ENCODE measurements at places on chromosomes 12 and 14.
A peak's percentile ranks its signal among the peaks of the same experiment; 100 is the strongest.

GRCh38 chr12:100967189-100967588, 172.6 kb downstream of the ANO4 start:
- DNase-seq, result no peak

- peak; percentile 6 for DNase-seq
Measured at GRCh38 chr12:104520242-104520900, 63.6 kb downstream of the CHST11 start.

DNA sequence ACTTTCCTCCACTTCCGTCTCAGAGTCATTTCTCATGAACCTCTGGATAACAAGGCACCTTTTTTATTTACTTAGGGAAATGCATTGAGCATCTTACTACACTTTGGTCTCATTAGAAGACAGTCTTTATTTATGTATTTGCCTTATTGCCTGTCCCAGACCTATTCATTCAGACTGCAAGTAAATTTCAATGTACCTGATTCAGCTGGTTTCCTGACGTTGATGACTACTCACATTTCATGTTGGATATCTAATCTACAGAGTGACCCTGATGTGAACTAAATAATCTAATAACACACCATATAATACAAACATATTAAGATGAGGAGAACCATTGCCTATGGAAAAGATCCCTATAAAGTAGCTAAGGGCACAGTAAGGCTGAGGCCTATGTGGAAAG, 267.7 kb downstream of the SLC6A15 start:
- peak; percentile 92 for DNase-seq

GRCh38 chr14:25067600-25067999, 17.7 kb upstream of the STXBP6 start:
- no peak for DNase-seq

DNA sequence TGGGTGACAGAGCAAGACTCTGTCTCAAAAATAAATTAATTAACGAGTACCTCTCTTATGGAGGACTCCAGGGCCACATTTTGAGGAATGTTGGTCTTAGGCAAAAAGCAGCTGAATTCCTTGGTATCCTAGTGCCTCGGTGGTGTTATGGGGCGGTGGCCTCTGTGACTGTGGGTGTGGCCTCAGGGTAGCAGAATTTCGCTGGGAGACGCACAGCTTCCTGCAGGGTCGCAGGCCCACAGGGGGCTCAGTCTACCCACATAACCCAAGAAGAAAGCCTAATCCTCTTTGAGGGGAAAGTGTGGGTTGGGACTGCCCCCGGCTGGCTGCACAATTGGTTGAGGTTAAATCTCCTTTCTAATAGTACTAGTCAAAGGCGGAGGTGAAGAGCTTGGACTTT, 11.2 kb upstream of the SERPINA4 start:
- no peak for DNase-seq

DNA sequence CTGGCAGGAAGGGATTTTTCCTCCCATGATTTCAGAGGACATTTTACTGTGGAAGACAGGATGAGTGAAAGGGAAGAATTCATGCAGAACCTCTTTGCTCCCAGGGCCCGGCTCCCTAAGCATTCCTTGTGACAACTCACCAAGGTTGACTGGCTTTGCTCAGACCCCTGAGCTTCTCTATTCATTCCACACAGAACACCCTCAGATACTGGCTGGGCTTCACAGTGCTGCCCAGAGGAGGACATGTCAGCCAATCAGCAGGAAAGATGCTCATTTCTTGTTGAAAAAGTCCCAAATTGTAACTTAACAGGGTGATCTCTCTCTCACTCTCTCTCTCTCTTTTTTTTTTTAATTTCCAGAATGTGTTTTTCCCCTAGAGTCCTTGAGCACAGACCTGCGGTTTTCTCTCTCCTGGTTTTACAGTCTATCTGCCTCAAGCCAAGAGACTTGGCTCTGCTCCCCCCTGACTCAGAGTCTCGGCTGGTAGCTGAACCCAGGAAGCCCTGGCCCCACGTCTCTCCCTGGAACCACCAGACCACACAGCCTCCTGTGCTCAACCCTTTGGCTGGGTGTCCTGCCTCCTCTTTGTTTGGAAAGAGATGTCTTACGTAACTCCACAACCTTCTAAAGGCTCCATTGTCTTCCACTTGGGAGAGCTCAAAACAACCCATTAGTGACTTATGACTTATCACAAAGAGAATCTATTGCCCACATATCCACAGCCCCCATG, 43.9 kb downstream of the SSPN start:
- DNase-seq, result no peak

DNA sequence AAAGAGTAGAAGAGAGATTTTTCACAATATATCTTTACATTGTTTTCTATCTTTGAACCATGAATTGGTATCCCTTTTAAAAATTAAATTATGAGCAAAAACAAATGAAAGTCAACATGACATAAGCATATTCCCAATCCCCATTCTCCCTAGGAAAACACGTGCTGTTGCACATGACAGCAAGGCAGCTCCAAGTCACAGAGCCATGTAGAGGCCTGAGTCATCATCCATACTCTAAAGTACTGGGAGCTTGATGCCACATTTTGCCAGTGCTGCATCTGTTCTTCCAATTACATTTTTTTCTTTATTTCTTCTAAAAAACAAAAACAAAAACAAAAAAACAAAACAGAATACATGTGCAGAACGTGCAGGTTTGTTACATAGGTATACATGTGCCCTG, 115.2 kb downstream of the ITPR2 start:
- no peak for DNase-seq

DNA sequence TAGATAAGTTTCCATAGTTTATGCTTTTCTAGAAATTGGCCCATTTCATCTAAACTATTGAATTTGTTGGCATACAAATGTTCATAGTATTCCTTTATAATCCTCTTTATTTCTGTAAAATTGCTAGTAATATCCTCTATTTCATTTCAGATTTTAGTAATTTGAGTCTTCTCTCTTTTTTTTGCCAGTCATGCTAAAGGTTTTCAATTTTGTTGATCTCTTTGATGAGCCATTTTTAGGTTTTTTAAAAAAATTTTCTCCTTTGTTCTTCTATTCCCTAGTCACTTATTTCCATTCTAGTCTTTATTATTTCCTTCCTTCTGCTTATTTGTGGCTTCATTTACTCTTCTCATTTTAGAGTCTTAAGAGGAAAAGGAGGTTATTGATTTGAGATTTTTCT, 19.4 kb upstream of the PPM1A start:
- no peak for DNase-seq

DNA sequence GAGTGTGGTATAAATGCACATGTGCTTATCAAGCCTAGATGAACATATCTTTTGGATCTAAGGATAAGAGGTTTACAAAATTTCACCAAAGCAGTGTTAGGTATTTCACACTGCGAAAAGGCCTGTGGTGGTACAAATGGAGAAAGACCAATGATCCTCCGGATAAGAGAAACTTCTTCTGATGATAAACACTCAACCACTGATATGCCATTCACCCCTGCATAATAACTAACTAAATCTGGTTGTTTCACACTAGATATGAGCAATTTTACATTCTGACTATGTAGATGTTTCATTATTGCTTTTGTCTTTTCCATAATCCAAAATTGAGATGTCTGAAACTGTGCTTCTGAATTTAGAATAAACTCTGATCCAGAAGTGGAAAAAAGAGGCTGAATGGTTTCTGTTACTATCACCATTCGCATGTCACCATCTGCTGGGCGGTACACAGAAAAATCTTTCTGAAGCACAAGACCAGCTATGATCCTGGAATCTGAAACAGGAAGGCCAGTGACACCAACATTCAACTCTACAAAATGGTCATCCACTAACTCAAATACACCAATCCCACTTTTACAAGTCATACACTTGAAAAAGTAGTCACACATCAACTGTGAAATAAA, 1.3 kb downstream of the BBS10 start:
- DNase-seq, result peak; percentile 9

DNA sequence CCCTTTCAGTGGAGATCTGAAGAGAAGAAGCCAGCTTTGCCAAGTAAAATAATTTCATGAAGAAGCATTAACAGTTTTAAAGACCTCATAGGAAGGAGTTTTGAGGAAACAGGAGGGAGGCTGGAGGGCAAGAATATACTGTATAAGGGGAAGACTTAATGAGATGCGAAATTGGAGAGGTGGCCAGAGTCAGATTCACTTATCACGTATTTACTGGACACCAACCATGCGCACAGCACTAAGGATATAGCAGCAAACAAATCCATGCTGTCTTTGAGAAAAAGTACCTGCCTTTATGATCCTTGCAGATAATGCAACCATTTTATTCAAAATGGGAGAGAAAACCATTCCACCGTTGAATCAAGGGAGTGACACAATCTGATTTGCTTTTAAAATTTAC, 100.3 kb downstream of the ERC1 start:
- no peak for DNase-seq

DNA sequence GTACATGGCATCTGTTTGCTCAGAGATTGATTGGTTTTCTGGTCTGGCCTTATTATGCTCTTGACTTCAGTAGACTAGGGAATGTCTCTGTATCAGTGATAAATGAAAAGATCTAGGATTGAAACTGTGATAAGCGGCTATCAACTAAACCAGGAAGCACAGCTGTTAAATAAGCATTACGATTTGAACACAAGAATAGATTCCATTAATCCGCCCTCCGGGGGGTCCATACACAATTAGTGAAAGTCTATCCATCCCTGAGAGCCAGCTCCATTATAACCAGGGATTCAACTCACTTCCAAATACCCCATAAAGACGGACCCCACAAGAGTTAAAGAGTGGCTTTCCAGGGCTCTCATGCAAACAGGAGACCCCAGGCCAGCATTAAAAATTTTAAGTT, 279.0 kb downstream of the GRIN2B start:
- no peak for DNase-seq

DNA sequence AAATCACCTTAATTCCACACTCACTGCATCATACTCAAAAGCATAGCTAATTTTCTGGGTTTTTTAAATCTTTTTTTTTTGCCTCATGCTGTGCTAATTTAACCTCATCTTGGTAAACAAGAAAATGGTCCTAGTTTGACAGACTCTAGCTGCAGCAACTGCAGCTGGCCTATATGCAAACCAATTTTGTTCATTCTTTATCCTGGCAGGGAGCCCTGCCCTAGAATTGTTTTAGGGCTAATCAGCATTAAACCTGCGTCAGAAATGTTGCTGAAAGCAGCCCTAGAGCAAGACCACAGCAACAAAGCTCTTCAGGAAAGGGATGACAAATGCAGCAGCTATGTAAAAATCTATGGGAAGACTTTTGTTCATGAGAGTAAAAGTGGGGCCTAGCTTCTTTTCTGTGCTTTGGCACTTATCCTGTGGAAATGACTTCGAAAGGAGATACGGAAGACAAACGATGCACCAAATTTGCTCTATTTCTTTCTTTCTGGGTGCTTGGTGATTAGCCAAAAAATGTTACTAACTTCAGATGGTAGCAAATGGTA, 72.2 kb downstream of the DENND5B start:
- DNase-seq, result peak; percentile 59

- no peak for DNase-seq
Measured at GRCh38 chr14:59330455-59330854, 134.7 kb downstream of the GPR135 start.

DNA sequence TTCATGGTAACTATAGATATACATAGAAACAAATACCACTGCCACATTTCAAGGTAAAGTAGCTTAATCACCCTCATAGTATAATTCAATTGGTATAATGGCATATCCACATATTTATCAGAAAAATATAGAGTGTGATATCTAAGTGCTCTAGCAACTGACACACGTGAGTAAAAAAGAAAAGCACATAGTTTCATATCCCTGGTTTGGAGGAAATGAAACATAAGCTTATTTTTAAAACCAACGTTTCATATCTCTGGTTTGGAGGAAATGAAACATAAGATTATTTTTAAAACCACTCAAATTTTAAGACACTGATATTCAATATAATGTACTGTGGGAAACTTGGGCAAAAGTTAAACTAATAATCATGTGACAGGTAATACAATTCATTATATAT, 2.1 kb downstream of the OR6C70 start:
- DNase-seq, result no peak

DNA sequence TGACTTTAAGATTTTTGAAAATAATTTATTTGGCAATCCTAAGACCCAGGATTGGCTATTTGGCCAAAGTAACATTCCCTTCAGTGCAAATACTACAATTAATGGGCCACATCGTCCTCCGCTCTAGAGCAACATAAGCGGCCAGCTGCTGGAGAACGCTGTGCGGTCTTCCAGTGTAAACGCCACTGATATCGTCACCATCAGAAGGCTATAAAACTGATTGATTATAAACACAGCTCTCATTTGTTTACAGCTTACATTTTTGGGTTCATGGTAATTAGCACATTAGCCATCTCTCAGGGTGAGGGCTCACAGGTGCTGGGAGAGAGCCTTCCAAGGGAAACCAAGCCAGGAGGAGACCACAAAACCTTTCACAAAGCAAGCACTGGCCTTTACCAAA, 130.1 kb upstream of the BMP4 start:
- DNase-seq, result no peak

DNA sequence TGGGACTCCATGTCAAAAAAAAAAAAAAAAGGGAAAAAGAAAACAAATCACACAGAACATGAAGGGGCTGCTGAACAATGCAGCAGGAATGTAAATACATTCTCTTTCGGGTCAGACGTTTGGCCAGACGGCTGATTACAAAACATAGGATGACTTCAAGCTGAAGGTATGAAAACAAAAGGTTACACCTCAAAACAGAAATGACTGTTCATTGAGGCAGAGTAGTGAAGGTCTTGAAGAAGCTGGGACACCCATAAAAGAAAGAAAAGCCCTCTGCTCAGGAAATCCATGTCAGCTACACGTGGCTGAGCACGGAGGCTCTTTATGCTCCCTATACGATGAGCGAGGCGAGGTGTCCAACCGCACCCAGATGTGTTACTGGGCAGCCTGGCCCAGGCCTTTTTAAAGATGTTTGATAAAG, 37.7 kb downstream of the FGD4 start:
- DNase-seq, result no peak

- no peak for DNase-seq
Measured at GRCh38 chr14:98926801-98927200, 345.2 kb downstream of the BCL11B start.

DNA sequence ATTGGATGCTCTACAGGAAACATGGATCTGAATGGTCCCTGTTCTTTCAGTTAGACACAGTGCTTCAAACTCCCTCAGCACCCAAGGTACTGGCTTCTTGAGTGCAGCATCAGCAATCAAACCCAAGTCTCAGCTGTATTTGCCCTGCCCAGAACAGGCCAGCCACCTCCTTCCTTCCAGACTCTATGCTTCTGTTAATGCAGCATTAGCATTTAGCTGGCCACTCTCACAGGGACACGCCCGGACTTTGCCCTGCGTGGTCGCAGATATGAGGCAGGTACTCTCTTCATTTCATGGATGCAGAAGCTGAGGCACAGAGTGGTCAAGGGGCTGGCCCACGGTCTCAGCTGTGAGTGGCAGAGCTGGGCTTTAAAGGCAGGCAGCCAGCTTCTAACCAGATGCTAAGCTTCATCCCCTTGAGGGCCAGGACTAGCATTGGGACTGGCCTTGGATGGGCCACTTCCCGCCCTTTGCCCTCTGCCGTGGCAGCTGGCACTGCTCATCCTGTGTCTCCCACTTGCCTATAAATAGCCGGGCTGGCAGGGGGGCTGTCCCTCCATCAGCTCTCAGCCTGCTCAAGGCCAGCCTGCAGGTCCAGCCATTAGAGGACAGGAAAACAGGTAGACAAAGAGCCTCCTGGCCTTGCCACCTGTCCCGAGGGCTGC, 1.5 kb upstream of the SLC25A47 start:
- no peak for DNase-seq

All from NCI-H526 (cell line).